ENCODE measurements at places on chromosomes 3 and 15. TPM values are rescaled to one million over a fixed set of nuclear protein-coding genes. Genes with fewer than 3 reads are reported as not detected.

The A4GNT gene
- total RNA-seq = not detected

DNA sequence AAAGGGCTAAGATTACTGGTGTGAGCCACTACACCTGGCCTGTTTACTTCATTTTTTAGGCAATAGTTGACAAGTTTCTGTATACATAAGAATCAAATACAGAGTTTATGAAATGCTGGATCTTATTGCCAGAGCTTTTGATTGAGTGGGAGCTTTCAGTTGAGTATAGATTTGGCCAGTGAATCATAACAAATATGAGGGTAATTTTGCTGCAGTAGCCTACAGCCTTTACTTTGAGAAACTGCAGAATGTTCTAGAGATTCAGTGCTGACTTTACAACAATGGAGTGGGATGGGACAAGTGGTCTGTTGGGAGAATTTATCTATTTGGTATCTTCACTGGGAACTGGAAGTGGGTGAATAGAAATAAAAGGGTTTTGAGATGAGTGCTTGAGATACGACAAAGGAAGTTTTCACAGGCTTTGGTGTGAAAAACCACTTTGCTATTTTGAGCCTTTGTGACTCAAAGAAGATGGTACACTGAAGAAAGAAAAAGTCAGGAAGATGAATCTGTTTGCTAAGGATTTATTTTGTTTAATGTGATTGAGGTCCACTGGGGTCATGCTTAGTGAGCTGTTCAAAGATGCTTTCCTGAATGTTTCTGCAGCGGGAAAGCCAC is 227.8 kb downstream of the UBE2E2 start:
- H3K4me3 ChIP-seq = no peak overlapping the region
- DNase-seq = no peak
- no peak overlapping the region for H3K27ac ChIP-seq
- no peaks in the 10 kb centered on the region for H3K36me3 ChIP-seq

GRCh38 chr3:64291345-64291744 is 66.1 kb upstream of the PRICKLE2 start:
- no peak overlapping the region for H3K4me3 ChIP-seq
- H3K4me1 ChIP-seq = peaks cover 40% of the 10 kb centered on the region
- no peaks in the 10 kb centered on the region for H3K27me3 ChIP-seq
- H3K27ac ChIP-seq = peak overlapping the region; percentile 48
- peak; percentile 83 for DNase-seq

The GOLGA8J gene
- total RNA-seq = not detected

DNA sequence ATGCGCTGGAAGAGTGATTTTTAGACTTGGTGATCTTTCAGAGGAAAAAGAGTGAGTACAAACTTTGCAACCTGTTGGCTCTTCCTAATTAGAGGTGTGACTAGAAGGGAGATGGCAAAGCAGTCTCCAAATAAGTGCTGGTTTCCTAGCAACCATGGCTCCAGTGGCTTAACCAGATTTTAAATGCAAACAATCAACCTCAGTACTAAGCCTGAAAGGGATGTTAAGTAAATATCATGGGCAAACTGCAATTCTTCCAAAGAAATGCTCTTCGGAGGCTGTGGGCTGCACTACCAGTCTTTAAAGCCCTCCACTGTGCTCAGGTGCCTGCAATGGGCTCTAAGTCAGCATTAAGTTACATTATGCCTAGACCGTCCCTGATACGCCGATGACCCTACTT is 678.1 kb upstream of the CCDC54 start:
- DNase-seq = no peak
- H3K27me3 ChIP-seq = no peaks in the 10 kb centered on the region
- H3K4me1 ChIP-seq = no peaks in the 10 kb centered on the region
- H3K4me3 ChIP-seq = no peak overlapping the region
- no peak overlapping the region for H3K27ac ChIP-seq

- H3K4me1 ChIP-seq = no peaks in the 10 kb centered on the region
- H3K36me3 ChIP-seq = peaks cover 71% of the 10 kb centered on the region
- no peak for DNase-seq
- no peak overlapping the region for H3K27ac ChIP-seq
- no peak overlapping the region for H3K4me3 ChIP-seq
These were observed 77.2 kb downstream of the PPP2R3A start for GRCh38 chr3:136042608-136043221.

- H3K4me3 ChIP-seq = no peak overlapping the region
- peak overlapping the region; percentile 57 for H3K27ac ChIP-seq
- H3K4me1 ChIP-seq = peaks cover 23% of the 10 kb centered on the region
- no peaks in the 10 kb centered on the region for H3K27me3 ChIP-seq
- DNase-seq = peak; percentile 77
These were observed 8.5 kb upstream of the PLXND1 start for GRCh38 chr3:129614927-129615363.

- peak overlapping the region; percentile 2 for H3K27ac ChIP-seq
- no peaks in the 10 kb centered on the region for H3K27me3 ChIP-seq
- no peak overlapping the region for H3K4me3 ChIP-seq
- no peak for DNase-seq
- peaks cover 19% of the 10 kb centered on the region for H3K4me1 ChIP-seq
These were observed 46.8 kb downstream of the EOMES start for GRCh38 chr3:27675287-27675686.

DNA sequence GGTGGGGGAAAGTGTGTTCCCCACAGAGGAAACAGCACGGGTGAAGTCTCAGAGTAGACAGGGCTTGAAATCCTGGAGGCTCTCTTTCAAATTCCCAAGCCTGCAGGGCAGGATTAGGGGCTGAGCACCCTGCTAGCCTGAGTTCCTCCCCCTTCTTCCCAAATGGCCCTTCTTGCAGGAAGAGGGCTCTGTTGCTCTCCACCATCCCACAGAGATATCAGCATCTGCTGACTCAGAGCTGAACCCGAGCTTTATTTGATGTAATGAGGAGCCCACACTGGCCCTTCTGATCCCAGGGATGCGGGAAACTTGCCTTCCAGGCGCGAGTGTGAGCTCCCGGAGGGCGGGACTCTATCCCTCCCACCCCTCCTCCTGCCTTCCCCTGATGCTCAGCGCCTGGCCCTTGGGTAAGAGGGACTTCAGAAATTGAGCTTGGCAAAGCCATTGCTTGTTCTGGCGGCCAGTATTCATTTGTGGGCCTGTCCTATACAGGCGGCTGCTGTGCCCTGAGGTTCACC is 1.4 kb upstream of the STRA6 start:
- no peak overlapping the region for H3K27ac ChIP-seq
- no peaks in the 10 kb centered on the region for H3K36me3 ChIP-seq
- no peak overlapping the region for H3K4me3 ChIP-seq
- no peak for DNase-seq
- no peaks in the 10 kb centered on the region for H3K27me3 ChIP-seq

The DGKG gene
- total RNA-seq = 10.3 TPM

GRCh38 chr3:42134867-42135464 is 43.8 kb downstream of the TRAK1 start:
- H3K36me3 ChIP-seq = peaks cover 4% of the 10 kb centered on the region
- H3K4me1 ChIP-seq = no peaks in the 10 kb centered on the region
- DNase-seq = no peak
- H3K27ac ChIP-seq = no peak overlapping the region
- no peak overlapping the region for H3K4me3 ChIP-seq
- no peaks in the 10 kb centered on the region for H3K27me3 ChIP-seq

DNA sequence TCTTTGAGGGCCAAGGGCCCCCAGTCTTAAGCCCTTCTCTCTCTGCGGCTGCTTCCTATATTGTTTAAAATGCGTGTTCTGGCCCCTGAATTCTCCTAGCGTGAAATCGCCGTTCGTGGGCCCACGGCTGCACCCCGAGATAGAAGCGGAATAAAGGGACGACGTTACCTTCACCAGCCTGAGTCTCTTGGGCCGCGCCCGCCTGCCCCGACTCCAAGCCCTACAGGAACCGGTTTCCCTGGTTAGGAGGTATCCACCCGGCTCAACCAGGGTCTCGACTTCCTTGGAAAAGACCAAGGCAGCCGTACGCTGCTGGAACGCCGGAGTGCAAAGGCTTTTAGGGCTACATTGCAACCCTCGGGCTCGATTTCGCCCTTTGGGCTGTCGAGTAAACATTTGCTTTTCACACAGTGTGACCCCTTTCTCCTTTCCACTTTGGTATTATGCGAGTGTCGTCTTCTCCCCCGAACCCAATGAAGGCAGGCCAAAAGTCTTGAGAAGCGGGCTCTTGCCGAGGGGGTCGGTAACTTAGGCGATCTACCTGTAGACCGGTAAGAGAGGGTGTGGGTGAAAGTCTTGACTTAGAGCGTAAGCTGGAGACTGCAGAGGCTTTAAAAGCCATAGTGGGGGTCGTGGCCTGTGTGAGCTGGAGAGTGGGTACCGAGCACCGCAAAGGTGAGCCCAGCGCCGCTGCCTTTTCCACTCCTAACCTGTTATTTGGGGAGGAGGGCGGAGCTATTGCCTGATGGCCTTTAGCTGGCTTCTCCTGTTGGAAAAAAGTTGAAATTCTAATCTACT is 2.0 kb downstream of the TRIM71 start:
- H3K27ac ChIP-seq = no peak overlapping the region
- no peak overlapping the region for H3K4me3 ChIP-seq
- peaks cover 23% of the 10 kb centered on the region for H3K4me1 ChIP-seq
- H3K27me3 ChIP-seq = peaks cover 87% of the 10 kb centered on the region

The IFT80 gene
- 22.8 TPM for total RNA-seq

The DAPK2 gene
- total RNA-seq = 5.5 TPM

- no peaks in the 10 kb centered on the region for H3K4me1 ChIP-seq
- DNase-seq = no peak
- no peak overlapping the region for H3K27ac ChIP-seq
These were observed 439.8 kb downstream of the RBMS3 start for GRCh38 chr3:29720665-29721064.

DNA sequence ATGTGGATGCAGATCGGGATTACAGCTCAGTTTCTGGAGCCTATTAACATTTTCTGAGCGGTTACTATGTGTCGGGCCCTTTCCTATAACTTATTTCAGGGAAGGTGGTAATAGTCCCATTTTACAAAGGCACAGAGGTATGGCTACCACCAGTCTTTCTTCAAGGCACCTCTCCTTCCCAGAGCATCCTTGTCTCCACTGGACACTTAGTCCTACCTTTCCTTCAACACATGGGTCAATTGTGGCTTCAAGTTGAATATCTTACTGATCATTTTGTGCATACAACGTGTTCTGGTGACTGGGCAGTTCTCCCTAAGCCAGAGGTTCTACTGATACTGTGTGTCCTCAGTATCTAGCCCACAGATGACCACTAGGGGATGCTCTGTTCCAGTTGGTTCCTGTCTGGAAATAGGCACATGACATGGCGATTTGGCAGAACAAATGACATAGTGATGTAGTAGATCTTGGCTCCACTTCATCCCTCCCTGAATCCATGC is 60.7 kb upstream of the CMTM8 start:
- H3K27me3 ChIP-seq = no peaks in the 10 kb centered on the region
- no peaks in the 10 kb centered on the region for H3K4me1 ChIP-seq
- H3K27ac ChIP-seq = no peak overlapping the region
- no peak for DNase-seq
- no peaks in the 10 kb centered on the region for H3K36me3 ChIP-seq
- no peak overlapping the region for H3K4me3 ChIP-seq

DNA sequence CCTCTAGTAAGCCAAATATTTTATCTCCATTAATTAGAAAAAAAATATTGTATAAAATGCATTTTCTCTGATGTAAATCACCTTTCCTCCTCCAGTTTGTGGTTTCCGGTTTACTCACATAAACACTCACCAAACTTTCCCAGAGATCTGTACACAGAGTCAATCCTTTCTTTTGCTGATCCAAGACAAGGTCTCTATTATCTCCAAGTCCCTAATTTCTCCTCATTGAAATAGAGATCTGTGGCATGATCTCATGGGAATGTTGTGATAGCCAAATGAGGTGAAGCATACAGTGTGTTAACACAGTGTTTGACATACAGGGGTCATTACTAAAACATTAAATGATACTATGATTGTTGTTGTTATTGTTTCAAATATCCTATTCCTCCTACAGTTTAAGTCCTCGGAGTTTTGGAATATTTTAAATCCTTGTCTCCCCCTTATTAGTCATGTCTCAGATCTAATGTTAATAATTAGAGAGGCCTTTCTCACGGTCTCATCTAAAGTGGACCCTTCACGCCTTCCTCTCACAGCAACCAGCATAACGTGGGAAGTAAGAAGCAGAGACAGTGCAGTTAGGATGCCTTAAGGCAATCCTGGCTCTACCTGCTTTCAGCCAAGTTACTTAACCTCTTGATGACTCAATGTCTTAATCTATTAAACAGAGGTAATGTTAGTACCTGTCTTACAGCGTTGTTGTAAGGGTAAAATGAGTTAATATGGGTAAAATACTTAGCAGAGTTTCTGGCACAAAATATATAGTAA is 333.3 kb downstream of the GRM7 start:
- DNase-seq = no peak
- no peaks in the 10 kb centered on the region for H3K27me3 ChIP-seq
- no peaks in the 10 kb centered on the region for H3K36me3 ChIP-seq
- H3K27ac ChIP-seq = no peak overlapping the region
- H3K4me3 ChIP-seq = no peak overlapping the region
